CD4-positive, alpha-beta T cell treated with Interleukin-15 for 1 hour (primary cell): ENCODE measurements at places on chromosomes 3 and 15.

DNA sequence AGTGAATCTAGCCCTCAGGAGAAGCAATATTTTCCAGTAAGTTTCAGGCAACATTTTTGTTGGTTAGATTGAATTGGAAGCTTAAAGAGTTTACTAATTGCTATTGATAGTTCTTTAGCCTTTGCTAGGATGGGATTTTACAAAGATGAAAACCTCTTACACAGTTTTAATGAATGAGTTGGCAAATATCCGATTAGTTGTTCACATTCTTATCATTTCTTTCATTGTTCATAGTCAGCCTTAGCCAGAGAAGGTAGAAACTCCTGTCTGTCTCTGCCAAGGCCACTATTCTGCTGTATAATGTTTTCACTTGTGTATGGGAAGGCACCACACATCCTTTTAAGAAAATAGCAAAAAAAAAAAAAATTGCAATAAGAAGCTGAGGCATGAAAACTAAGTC is 222.0 kb upstream of the MANF start:
- DNase-seq: no peak

GRCh38 chr3:98232489-98232888 is 31.6 kb upstream of the OR5H6 start:
- DNase-seq: no peak

DNA sequence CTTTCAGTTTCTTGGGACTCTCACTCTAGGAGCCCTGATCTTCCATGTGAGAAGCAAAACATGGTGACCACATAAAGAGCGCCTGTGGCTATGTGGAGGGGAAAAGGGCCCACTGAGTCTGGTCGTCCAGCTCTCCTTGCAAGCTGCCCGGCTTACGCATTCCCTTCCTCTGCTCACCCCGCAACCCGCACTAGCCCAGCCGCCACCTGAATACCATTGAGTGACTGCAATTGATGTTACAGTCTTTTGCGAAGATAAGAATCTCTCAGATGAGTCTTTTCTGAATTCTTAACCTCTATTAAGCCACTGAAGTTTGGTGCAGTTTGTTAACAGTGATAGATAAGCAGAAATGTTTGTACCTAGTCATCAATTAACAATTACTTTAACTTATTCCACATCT is 589.0 kb upstream of the DPPA4 start:
- DNase-seq: no peak

DNA sequence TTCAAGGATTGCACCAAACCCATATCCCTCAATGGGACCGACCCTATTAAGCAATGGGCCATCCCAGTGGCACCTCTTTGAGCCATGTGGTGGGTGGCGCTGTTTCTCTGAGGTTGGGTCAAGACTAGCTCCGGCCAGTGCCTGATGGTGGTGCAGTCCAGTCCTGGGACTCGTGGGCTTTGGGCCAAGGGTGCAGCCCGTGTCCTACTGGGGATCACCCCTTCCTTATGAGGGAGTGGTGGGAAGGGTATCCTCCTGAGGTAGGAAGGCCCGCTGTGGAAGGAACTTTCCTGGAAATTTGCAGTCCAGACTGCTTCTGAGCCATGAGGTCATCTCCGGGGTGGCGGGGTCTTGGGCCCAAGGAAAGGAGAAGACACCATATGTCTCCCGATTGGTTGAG is 231.6 kb downstream of the SNRPN start:
- no peak for DNase-seq

DNA sequence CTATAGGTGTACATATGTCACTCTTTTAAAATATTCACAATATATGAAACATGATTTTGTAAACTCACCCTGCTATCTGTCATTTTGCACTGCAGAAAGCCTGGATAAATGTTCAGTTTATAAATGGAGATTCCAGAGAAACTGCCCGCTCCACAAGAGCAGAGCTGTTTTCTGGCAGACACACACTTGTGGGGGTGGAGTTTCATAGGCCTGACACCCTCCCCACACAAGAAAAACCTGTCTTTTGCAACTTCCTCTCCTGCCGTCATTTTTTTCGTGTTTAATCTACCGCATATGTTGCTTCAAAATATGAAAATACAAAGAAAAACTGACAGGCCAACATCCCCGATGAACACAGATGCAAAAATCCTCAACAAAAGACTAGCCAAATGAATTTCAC is 479.0 kb downstream of the GABRG3 start:
- no peak for DNase-seq

DNA sequence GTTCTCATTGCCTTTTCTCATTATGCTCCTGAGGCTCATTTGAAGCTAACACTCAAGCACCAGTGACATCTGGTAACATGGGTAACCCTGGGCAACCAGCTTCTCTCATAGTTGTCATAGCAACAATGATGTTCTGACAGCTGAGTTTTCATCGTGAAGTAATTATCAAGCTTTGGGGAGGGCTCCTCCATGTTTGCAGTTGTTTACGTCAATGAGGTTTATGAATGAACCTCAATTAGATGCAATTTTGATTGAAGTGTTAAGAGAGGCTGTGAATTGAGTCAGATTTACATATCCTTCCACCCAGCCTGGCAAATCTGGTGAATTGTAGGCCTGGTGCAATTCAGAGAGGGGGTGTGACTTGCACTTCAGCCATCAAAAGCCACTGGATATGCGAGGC is 119.3 kb upstream of the CHD2 start:
- DNase-seq: no peak

- DNase-seq: no peak
Measured at GRCh38 chr3:11128682-11129632, 25.3 kb upstream of the HRH1 start.

DNA sequence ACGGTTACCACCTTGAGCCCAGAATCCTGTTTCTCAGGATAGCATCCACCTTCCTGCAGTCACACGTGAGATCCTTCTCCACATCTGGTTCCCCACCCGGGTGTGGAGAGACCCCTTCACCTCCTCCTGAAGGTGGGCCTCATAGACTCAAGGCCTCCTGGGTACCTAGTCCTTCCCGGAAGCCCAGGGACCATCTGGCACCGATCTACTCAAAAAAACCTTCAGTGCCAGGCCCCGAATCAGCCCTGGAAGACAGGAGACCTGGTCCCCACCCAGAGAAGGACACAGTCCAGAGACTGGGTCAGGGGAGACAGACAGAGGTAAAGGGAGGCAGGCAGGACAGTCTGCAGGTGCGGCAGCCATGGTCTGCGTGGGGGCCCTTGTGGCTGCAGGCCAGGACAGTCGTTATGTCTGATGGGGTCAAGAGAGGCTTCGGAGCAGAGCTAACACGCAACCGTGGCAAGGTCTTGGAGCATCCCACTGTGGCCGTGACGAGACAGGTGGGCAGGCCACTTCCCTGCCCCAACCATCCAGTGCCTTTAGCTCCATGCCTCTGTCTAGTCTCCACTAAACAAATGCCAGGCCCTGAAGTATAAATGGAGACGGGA is 112.2 kb upstream of the ABHD17C start:
- DNase-seq: no peak

DNA sequence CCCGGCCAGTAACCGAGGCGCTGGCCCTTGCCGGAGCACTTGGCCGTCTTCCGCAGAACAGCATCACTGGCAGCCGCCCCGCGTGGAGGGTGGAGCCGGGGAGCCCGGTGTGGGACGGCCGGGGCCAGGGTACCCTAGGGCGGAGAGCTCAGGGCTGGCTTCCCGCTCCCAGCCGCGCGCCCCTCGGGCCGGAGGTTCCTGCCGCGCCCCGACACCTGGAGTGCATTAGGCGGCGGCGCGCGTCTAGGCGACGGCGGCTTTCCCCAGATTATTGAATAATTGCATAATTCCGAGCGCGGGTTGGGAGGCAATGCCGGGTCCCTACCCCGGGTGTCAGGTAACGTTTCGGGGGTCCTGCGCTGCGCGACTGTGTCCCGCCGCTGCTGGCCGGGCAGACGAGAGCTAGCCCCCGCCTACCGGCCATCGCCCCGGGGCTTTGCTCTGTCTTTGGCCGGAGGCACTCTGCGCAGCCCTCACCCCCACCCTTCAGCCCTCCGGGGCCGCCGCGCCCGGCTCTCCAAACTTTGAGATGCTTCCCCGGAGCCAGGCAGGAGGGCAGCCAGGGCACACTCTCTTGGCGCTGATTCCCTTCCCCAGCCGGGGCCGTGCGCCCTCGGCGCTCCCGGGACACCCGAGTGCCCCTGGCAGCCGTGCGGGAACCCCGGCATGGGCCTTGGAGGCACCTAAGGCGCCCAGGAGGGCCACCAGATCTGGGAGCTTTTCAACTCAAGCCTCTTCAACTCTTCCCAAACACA is 749 bp downstream of the ITGA11 start:
- no peak for DNase-seq

- no peak for DNase-seq
Measured at GRCh38 chr15:45023659-45024225, 747 bp downstream of the SORD start.
